Fibroblast of the aortic adventitia (primary cell): ENCODE measurements at places on chromosomes 3 and 15. TPM values are rescaled to one million over a fixed set of nuclear protein-coding genes. Genes with fewer than 3 reads are reported as not detected.

CSPG4 gene
- 12.0 and 27.8 TPM in 2 replicates for total RNA-seq

AADACL2 gene
- total RNA-seq, result 0.90 TPM in 1 of 2 replicates, not detected in the other

GCNT3 gene
- 0.27 and 0.65 TPM in 2 replicates for total RNA-seq

DAZL gene
- not detected in 2 replicates for total RNA-seq

CEMIP gene
- total RNA-seq, result 225 and 249 TPM in 2 replicates

CATSPER2 gene
- total RNA-seq, result 1.5 and 2.4 TPM in 2 replicates

XYLB gene
- 4.9 and 12.2 TPM in 2 replicates for total RNA-seq

GJD2 gene
- not detected in 2 replicates for total RNA-seq

GOLGA6D gene
- not detected in 2 replicates for total RNA-seq

LRRN1 gene
- 1.7 TPM in 1 of 2 replicates, not detected in the other for total RNA-seq

NSMCE3 gene
- 8.2 and 9.0 TPM in 2 replicates for total RNA-seq

RLBP1 gene
- total RNA-seq, result not detected in 2 replicates

GOLGA8R gene
- 0.33 and 2.3 TPM in 2 replicates for total RNA-seq

CHDH gene
- 1.3 and 7.9 TPM in 2 replicates for total RNA-seq

SAMD7 gene
- total RNA-seq, result not detected in 2 replicates

C2CD4A gene
- not detected in 2 replicates for total RNA-seq

MAP6D1 gene
- 1.4 and 6.0 TPM in 2 replicates for total RNA-seq

TF gene
- under 0.01 and 4.0 TPM in 2 replicates for total RNA-seq

NEK10 gene
- total RNA-seq, result 13.1 and 27.1 TPM in 2 replicates

LRRC31 gene
- not detected in 2 replicates for total RNA-seq

ACTC1 gene
- total RNA-seq, result not detected in 2 replicates

LHFPL4 gene
- not detected in 2 replicates for total RNA-seq

CA12 gene
- 21.5 and 174 TPM in 2 replicates for total RNA-seq

KIAA1143 gene
- 27.5 and 33.1 TPM in 2 replicates for total RNA-seq

LINGO1 gene
- not detected in 2 replicates for total RNA-seq

ENTPD3 gene
- 0.36 TPM in 1 of 2 replicates, not detected in the other for total RNA-seq

RPP25 gene
- 4.1 and 8.8 TPM in 2 replicates for total RNA-seq

SNTN gene
- total RNA-seq, result not detected in 2 replicates

SLC12A6 gene
- total RNA-seq, result 29.4 and 47.3 TPM in 2 replicates

OR4F15 gene
- not detected in 2 replicates for total RNA-seq

TMEM212 gene
- total RNA-seq, result not detected in 2 replicates

RASSF1 gene
- 20.4 and 45.7 TPM in 2 replicates for total RNA-seq

ARID3B gene
- total RNA-seq, result 0.33 and 2.5 TPM in 2 replicates

CDHR4 gene
- 0.09 TPM in 1 of 2 replicates, not detected in the other for total RNA-seq

RTP4 gene
- total RNA-seq, result 2.8 and 2.9 TPM in 2 replicates

GNB4 gene
- total RNA-seq, result 50.5 and 63.4 TPM in 2 replicates

ARL8B gene
- 89.0 and 92.0 TPM in 2 replicates for total RNA-seq

CCDC191 gene
- 4.2 and 7.4 TPM in 2 replicates for total RNA-seq

SHF gene
- total RNA-seq, result 1.9 and 11.0 TPM in 2 replicates

MAPKAPK3 gene
- 16.0 and 55.2 TPM in 2 replicates for total RNA-seq

GUCA1C gene
- total RNA-seq, result not detected in 2 replicates

HRH1 gene
- total RNA-seq, result 7.4 and 20.6 TPM in 2 replicates

ATP8B4 gene
- total RNA-seq, result 0.99 and 1.1 TPM in 2 replicates

ATP13A3 gene
- 448 and 494 TPM in 2 replicates for total RNA-seq

DZIP3 gene
- total RNA-seq, result 16.7 and 27.6 TPM in 2 replicates

WNT7A gene
- total RNA-seq, result not detected in 2 replicates

SLC28A2 gene
- not detected in 2 replicates for total RNA-seq

EID1 gene
- total RNA-seq, result 253 and 674 TPM in 2 replicates

FGF12 gene
- 0.08 and 0.36 TPM in 2 replicates for total RNA-seq

RBPMS2 gene
- total RNA-seq, result 0.09 TPM in 1 of 2 replicates, not detected in the other

LTK gene
- total RNA-seq, result under 0.01 TPM in 1 of 2 replicates, not detected in the other

ROBO2 gene
- total RNA-seq, result under 0.01 and 1.2 TPM in 2 replicates

ST8SIA2 gene
- total RNA-seq, result 0.25 TPM in 1 of 2 replicates, not detected in the other
